Central memory CD4-positive, alpha-beta T cell (primary cell): ENCODE measurements at places on chromosomes 7 and 10.

DNA sequence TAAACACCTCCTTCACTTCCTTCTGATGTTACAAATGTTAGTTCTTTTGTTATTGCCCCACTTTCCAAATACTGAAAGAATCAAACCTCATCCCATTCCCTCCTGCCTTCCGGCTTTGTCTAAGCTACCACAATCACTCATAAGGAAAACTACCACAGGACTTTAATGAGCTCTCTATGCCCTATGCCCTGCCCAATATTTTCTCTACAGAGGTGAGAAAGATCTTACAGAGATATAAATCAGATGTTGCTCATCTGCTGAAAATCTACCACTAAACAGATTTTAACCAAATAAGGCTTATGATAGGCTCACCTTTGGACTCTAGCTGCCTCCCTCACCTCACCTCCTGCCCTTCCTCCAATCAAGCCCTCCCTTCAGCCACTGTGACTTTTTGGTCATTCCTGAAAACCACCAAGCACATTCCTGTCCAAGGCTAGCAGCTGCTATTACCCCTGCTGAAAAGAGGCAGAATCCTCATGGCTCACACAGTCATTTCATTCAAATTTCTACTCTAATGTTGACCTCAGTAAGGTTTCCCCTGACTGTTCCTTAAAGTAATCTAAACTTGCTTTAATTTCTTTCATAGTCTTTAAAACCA is 7.7 kb downstream of the ZNF33B start:
- no peak for DNase-seq

DNA sequence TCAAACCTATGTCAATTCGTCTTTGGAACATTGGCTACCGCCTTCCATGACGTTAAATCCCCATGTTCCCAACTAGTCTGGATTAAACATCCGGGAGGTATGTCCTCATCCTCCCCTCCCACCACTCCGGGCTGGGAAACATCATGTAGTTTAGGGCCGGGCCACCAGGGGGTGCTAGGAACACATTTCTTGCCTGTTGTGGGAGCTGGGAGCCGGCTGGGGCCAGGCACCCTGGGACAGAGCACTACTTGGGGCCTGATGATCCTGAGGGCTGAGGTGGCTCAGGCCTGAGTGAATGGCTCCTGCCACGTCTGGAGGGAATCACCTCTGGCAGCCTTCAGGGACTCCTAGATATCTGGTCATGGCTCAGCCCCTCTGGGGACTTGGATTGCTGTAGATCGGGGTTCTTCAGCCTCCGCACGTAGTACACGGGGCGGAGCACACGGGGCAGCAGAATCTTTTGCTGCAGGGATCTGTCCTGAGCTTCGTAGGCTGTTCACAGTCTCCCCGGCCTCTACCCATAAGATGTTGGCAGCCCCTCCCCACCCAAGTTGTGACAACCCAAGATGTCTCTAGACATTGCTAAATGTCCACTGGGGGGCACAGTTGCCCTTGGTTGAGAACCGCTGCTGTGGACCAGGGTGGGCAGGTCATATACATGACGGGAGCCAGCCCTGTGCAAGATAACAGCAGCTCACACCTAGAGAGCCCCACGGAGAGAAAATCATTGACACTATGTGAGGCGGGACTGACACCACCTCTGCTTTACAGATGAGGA is 141.2 kb upstream of the ZNF716 start:
- DNase-seq: no peak

DNA sequence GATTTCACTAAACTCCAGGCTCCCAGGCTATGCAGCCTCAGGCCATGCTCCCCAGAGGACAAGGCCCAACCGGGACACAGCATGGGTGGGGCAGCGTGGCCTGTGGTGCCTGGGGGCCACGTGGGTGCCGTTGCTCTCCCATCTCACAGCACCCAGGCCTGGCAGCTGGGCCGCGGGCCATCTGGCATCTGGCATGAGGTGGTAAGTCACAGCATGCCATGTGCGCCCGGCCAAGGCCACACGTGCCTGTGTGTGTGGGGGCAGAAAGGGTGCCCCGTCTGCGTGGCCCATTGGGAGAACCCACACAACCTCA is 204.1 kb downstream of the EBF3 start:
- DNase-seq: no peak

GRCh38 chr7:145398758-145399157 is 562.9 kb upstream of the TPK1 start:
- DNase-seq: no peak

DNA sequence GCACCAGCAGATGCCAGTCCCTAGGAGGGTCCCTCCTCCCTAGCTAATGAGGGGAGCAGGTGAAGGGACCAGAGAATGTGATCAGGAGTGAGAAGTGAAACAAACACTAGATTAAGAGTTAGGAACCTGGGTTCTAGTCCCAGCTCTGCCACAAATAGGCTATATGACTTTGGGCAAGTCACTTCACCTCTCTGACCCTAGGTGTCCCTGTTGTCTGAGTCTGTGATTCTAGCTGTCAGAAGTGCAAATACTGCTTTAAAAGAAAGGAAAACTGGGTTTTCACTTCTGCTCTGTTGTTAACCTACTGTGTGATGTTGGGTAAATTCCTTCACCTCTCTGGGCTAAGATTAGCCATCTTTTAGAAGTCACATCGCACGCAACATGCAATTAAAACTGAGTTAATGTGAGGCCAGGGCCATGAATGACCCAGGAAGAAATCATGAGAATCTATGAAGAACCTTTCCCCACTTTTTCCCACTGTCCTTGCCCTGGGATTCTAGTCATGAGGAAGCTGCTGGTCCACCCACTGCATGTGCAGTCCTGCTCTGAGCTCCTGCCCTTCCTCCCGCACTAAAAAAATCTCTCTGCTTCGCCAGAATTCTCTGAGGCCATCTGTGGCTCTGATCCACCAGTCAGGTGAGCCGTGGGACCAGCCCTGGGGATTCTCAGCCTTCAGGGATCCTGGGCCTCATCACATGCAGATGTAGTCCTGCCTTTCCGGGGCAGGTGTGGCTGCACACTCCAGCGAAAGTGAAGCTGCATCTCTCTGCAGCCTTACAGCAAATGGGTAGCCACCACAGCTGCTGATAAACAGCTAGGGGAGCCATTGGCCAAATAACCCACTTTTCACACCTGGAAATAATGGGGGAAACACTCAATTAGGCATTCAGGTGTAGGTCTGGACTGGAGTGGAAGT is 181.7 kb downstream of the PLXNA4 start:
- peak; percentile 30 for DNase-seq

GRCh38 chr7:138481447-138482380 is 21.7 kb downstream of the TRIM24 start:
- DNase-seq: no peak

DNA sequence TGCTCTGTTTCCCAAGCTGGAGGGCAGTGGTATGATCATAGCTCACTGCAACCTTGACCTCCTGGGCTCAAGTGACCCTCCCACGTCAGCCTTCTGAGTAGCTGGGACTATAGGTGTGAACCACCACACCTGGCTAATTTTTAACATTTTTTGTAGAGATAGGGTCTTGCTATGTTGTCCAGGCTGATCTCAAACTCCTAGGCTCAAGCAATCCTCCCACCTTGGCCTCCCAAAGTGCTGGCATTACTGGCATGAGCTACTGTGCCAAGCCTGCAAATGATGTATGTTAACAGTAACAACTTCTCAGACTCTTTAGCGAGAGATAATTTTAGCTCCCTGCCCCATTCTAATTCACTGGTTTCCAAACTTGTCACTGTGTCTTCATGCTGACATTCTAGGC is 27.7 kb upstream of the SEPHS1 start:
- no peak for DNase-seq

DNA sequence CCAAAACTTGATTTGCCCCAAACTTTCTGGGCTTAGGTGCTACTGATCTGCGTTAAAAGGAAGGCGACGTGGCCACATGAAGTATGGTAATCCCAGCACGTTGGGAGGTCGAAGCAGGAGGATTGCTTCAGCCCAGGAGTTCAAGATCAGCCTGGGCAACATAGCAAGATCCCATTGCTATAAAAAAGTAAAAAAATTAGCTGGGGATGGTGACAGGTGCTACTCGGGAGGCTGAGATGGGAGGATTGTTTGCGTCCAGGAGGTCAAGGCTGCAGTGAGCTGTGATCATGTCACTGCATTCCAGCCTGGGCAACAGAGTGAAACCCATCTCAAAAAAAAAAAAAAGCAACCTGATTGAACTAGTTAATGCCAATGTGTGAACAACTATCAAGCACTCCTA is 5.1 kb upstream of the CUL1 start:
- DNase-seq: no peak

DNA sequence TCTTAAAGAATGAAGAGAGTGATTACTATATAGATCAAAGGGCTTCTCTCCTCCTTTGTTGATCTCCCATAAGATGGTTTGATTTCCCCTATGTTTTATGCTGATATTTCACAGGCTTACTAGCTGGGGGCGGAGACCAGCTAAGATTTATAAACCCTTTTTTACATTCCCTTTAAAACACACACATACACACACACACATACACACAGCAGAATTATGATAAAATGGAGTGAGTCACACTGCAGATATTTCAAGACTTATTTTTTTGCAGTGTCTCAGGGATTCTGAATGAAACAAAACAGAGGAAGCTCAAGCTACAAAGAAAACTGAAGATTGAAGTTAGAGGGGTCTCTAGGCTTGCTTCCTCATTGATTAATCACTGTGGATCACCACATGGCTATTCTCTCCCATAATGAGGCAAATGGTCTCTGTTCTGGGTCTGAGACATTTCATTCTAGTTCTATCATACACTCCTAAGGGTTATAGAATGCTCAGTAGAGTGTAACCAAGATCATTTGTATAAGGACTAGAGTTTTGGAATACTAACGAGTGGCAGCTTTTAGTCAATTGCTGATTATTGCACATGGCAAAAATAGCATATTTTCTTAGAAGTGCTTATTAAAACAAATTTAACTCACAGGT is 18.6 kb downstream of the INA start:
- no peak for DNase-seq

GRCh38 chr10:33242931-33243330 is 91.5 kb downstream of the NRP1 start:
- no peak for DNase-seq

DNA sequence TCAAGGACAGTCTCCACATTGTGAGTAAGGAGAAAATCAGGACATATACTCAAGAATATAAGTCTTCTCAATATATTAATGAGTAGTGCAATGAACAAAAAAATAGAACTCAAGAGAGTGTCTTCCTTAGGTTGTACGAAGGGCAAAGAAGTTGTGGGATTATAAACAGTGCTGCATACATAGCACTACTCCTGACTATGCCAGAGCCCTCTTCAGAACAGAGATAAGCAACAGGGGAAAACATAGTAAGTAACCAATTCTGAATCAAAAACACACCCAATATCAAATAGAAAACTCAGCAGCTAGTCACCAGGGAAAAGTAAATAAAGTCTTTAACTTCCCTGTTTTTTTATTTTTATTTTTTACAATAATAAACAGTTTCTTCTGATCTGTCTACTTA is 10.6 kb downstream of the ARHGAP21 start:
- no peak for DNase-seq

- DNase-seq: no peak
These were observed 27.7 kb downstream of the CDK6 start for GRCh38 chr7:92808635-92809034.

GRCh38 chr10:74910241-74910975 is 84.0 kb downstream of the KAT6B start:
- no peak for DNase-seq

- no peak for DNase-seq
These were observed 1246.7 kb upstream of the SORCS1 start for GRCh38 chr10:108411206-108411605.

DNA sequence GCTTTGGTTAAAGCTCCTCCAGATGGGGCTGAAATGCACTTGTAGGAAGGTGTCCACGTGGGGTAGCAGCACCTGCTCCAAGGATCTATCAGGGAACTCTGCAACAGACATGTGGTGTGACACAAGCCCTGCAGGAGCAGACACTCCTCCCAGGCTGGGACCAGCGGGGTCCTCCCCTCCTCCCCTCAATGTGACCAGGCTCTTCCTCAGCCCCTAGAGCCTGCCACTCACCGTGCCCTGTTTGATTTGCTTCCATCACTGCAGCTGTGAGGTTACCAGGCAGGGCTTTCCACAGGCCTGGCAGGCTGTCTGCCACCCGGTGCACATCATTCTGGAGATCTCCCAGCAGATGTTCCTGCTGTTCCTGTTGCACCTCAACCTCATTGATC is 13.4 kb downstream of the MMRN2 start:
- no peak for DNase-seq

DNA sequence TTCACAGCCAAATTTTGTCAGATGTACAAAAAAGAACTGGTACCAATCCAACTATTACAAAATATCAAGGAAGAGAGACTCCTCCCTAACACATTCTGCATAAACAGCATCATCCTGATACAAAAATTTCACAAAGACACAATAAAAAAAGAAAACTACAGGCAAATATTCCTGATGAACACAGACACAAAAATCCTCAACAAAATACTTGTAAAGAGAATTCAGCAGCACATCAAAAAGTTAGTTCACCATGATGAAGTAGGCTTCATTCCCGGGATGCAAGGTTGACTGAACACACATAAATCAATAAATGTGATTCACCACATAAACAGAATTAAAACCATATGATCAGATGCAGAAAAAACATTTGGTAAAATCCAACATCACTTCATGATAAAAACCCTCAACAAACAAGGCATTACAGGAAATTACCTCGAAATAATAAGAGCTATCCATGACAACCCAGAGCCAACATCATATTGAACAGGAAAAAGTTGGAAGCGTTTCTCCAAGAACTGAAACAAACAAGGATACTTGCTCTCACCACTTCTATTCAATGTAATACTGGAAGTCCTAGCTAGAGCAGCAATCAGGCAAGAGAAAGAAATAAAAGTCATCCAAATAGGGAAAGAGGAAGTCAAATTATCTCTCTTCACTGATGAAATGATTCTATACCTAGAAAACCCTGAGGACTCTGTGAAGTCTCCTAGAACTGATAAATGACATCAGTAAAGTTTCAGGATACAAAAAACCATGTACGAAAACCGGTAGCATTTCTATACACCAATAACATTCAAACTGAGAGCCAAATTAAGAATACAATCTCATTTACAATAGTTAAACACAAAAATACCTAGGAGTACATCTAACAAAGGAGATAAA is 223.1 kb downstream of the REEP3 start:
- DNase-seq: no peak

- no peak for DNase-seq
These were observed 626 bp downstream of the ZNF804B start for GRCh38 chr7:88760136-88760515.

GRCh38 chr7:39749177-39749576 is 125.8 kb downstream of the RALA start:
- no peak for DNase-seq

DNA sequence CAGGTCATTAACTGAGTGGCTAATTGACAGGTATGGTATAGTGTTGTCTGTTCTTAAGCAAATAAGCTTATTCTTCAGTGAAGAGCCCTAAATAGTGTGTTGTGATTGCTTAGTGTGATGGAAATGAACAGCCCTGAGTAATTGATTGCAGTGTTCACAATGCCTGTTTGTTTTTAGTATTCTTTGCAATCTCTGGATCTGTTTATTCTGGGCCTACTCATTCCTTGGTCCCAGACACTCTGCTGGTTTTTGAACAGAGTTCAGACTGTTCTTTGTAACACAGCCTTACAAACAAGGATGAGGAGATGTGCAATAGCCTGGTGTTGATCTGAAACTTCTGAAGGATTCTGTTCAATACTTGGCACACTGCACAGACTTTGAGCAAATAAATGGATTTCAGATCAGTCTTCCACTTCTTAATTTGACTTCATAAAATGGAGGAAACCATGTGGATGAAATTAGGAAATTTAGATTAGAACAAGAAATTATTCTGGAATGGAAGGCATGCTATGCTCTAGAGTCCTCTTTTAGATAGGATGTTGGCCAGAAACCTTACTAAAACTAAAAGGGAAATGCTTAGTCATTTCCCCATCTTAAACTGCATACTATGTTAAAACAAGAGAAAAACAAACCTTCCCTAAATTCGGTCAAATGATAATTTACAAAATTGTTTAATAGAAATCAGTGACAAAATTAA is 444.2 kb upstream of the SEMA3D start:
- no peak for DNase-seq
